ENCODE measurements at places on chromosomes 4 and X.

DNA sequence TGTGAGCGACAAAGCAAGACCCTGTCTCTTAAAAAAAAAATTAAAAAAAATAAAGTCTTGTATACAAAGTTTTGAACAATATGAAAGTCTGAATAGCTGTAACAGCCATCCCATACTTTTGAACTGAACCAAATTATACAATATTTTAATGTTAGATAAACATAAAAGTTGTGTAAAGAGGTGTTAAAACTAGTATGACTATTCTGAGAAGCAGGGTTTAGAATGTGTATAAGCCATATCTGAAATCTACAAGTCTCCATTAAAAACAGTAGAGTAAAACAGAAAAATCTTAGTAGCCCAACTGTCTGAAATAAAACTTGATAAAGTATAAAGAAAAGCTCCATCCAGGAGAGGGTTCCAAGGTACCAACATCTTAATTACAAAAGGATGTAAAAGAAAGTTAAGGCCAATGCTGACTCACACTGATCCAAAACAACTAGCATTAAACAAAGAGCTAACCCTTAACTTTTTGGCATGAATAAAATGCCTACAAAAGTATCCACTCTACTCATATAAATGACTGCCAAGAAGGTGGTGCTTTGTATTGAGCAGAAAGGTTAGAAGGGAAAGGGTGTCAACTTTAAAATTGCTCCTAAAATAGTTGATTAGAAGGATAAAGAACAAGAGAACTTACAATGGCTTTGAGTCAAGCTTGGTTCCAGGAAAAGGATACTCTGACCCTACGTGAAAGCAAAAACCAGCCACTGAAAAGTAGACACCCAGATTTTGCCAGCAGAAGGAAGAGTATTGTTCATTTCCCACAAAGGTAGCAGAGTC is 18.5 kb downstream of the CNOT6L start:
- no peak for DNase-seq

GRCh38 chr4:10731690-10732089 is 47.1 kb upstream of the CLNK start:
- DNase-seq: no peak

- no peak for DNase-seq
Measured at GRCh38 chr4:19650903-19651864, 600.5 kb upstream of the SLIT2 start.

GRCh38 chr4:99587803-99588202 is 13.2 kb downstream of the MTTP start:
- DNase-seq: no peak

DNA sequence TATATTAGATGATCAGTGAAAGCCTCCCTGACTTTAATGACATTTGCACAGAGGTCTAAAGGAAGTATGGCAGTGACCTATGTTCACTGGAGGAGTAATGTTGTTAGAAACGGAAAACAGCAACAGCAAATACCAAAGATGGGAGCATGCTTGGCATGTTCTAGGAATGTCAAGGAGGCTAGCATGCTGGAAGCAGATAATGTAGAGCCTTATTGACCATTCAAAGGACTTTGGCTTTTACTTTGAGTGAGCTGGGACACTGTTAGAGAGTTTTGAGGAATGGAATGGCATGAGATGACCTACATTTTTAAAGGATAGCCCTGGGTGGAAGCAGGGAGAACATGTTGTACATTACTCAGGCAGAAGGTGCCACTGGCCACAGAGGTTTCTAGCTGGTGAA is 6.0 kb downstream of the RPA4 start:
- no peak for DNase-seq

DNA sequence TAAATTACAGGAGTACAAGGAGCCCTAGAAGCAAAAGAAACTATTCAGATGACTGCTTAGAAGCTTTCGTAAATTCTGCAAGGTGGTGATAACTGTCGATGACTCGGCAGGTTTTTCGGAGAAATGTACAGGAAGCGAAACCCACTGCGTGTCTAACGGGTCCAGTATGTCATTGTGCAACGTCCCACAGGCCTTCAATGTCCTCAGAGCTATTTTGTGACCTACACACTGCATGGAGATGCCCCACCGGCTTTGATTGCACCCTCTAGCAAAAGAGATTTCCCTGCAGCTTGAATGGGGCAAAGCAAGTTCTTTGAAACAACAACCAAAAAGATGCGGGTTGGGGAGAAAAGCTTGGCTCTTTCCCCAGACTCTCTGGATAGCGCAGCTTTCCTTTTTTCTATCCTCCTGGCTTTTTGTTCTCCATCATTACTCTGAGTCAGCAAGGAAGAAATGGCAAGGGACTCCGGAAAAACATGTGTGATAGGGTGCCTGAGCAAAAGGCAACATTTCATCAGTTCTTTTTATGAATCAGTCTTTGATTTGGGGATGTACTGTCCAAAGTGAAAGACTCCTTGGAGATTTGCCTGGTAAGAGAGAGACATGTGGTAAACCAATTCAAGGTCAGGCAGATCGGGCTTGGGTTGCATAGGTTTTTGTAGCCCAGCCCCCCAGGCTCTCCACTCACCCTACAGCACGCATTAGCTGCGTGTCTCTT is 112.0 kb upstream of the TBL1X start:
- peak; percentile 20 for DNase-seq

All from natural killer cell (primary cell).